ENCODE measurements at places on chromosomes 16 and 17. TPM values are rescaled to one million over a fixed set of nuclear protein-coding genes. Genes with fewer than 3 reads are reported as not detected.

- DNase-seq: no peak
These were observed 1.6 kb downstream of the HP start for GRCh38 chr16:72055911-72056310.

DNA sequence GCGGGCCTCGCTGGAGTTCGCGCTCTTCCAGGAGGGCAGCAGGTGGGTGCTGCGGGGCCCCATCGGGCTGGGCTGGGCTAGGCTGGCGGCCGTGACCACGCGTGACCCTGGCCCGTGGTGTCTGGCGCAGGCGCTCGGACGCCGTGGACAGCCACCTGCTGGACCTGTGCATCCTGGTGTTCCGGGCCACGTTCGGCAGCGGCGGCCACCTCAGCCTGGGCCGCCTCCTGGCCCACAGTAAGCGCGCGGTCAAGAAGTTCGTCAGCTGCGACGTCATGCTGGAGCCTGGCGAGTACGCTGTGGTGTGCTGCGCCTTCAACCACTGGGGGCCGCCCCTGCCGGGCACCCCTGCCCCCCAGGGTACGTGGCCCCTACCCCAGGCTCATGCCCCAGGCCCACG lies 8.0 kb upstream of the PRR35 start:
- no peak for DNase-seq

DNA sequence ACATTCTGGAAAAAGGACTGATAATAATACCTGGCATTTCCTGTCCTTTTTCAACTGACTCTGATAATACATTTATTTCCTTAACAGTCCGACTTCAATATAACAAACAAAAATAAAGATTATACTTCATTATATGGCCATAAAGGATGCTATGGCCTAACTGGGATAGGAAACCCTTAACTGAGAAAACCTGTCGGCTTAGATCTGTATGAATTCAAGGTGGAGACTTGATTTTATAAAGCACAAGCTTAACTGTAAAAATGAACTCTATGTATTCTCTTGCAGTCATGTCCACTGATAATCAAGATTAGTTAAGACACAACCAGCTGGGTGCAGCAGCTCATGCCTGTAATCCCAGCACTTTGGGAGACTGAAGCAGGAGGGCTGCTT lies 102.2 kb downstream of the MYO1D start:
- DNase-seq: no peak

- DNase-seq: no peak
These were observed 31.9 kb downstream of the MSI2 start for GRCh38 chr17:57288040-57288772.

DNA sequence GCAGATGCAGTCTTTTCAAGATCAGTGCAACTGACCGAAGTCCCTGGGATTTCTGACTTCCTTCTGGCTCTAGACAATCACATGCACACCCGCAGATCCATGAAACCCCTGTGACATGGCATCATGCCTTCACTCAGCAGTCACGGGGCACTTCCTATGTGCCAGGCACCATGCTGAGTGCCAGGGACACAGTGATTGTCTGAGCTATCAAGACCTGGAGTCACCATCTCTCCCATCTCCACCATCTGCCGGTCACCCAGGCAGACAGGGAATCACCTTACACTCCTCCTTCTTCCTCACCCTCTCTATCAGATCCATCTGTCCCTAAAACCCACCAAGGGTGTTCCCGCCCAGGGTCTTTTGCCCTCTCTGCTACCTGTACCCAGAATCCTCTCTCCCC lies 5.3 kb downstream of the BEAN1 start:
- no peak for DNase-seq

Gene ADCY9
- total RNA-seq: 18.6 TPM

Gene SOX15
- 0.34 TPM for total RNA-seq

DNA sequence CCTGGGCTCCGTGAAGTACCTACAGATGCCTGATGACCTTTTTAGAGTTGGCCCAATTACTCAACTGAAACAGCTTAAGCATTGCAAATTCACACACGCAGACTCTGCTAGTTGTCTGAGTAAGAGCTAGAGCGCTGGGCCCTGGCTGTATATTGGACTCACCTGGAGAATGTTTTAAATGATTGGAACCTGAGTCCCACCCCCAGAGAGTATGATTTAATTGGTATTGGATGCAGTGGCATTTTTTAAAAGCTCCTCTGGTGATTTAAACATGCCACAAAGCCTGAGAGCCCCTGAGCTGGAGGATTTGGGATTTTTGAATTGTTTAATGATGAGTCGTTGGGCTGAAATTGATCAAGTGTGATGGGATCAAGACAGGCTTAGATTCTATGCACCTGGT lies 143.9 kb upstream of the SDK2 start:
- no peak for DNase-seq

Gene KRT33B
- total RNA-seq: not detected

Gene NXN
- total RNA-seq: 1.2 TPM

Gene CCL17
- total RNA-seq: 7.4 TPM

DNA sequence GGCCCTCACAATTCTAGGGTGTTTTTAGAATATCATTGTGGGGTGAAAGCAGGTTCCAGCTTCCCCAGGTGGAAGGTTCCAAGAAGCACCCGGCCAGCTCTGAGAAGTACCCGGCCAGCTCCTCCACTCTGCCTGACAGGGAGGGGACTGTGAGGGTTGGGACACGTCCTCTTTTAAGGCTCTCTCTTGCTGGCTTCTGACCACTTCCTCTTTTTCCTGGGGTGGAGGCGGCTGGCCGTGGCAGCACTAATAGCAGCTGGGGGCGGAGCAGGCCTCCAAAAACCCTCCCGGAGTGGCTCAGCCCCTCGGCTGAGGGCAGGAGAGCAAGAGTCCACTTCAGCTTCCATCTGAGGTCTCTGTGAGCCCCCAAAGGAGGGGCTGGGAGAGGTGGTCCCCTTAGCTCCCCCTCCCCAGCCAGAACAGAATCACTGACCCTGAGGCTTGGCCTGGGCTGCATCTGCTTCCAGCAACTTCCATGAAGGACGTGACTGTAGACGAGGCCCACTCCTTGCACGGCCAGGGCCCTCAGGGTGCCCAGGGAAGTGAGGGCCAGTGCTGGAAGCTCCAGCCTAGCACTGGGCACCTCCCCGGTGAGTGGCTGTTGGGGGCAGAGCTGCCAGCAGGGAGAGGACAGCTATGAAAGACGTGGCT lies 26.7 kb upstream of the PLCG2 start:
- DNase-seq: no peak

GRCh38 chr16:74991268-74991592 lies 6.3 kb upstream of the WDR59 start:
- no peak for DNase-seq

DNA sequence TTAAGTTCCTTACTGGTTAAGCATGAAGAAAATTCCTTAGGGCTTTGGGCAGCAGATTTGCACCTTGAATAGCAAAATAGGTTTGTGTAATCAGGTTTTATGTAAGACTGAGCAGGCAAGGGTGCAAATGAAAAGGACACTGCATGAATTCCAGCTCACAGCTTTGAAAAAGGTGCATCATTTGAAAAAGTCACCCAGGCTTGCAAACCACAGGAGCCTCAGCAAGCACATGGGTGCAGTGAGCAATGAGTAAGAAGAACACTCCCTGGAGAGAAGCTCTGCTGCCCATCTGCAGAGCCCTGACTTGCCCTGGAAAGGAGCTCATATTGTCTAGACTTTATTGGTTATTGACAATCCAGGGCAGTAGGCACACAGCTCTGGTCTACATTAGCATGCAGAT lies 165.6 kb upstream of the KCNJ16 start:
- DNase-seq: no peak

DNA sequence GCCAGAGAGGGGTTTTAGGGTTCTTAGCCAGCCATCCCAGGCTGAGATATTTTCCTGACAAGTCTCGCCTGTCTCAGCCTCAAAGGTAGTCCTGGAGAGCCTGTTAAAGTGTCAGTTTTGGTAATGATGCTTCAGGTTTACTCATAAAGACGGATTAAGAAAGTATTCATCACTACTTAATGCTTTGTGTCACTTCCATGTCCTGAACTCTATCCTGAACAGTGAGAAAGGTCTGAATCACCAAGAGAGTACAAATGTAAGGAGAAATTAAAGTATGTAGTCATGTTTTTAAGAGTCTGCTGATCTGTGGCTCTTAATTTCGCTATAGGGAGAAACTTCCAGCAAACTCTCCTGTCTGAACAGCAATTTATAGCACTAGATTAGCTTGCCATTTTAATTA lies 14.0 kb downstream of the RPGRIP1L start:
- no peak for DNase-seq

DNA sequence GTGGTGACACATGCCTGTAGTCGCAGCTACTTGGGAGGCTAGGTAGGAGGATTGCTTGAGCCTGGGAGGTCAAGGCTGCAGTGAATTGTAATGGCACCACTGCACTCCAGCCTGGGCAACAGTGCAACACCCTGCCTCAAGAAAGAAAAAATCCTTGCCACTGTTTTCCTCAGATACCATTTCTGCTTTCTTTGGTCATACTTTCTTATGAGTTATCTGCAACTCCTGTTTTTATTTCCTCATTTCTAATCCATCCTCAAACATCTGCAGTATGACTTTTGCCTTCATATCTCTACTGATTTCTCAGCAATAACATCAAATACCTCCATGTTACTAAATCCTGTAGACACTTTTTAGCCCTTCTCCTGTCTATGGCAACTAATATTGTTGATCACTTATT lies 3.1 kb upstream of the AP2B1 start:
- DNase-seq: no peak

- DNase-seq: no peak
These were observed 5.6 kb downstream of the NOG start for GRCh38 chr17:56599088-56599487.

GRCh38 chr16:3731126-3731935 lies 14.0 kb upstream of the TRAP1 start:
- no peak for DNase-seq

DNA sequence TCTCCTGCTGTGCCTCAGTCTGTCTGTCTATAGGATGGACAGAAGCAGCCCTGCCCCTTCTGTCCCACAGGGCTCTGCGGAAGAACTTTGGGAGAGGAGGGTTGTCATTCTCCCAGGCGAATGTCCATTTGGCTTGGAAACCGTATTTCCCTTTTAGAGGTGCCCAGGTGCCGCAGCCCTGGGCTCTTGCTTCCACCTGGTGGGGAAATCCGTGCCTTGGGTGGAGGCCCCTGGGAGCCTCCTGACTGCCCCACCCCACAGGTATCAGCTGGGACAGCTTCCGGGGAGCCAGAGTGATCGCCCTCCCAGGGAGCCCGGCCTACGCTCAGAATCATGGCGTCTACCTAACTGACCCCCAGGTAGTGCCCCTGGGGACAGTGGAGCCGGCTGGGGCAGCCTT lies 12.7 kb downstream of the FCSK start:
- DNase-seq: no peak

Gene CFAP97D1
- not detected for total RNA-seq

DNA sequence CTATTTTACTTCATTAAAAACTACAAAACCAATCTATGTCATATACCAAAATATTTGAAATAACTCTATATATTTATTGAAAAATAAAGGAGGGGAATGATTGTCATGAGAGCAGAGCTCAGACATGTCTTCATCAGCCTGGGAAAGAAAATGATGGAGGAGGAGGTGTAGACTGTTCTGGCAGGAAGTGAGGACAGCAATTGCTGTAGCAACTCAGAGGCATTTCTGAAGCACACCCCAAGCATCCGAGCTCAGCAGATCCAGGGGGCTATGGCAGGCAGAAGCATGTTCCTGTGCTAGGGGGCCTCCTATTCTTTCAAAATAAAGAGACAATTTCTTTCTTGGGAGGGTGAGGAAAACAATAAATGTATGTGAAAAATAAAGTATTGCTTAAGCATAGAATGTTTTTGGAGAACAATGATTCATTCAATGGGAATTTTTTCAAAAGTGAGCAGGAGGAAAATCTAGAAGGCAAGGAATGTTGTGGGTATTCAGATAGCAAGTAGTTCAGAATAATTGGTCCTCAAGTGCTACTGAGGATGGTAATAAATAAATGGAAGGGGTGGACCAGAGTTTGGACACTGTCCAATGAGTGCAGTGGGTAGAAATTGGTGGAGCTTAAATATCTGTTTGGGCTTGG lies 383.4 kb downstream of the CDH11 start:
- DNase-seq: no peak

Gene TLCD1
- total RNA-seq: 5.2 TPM

DNA sequence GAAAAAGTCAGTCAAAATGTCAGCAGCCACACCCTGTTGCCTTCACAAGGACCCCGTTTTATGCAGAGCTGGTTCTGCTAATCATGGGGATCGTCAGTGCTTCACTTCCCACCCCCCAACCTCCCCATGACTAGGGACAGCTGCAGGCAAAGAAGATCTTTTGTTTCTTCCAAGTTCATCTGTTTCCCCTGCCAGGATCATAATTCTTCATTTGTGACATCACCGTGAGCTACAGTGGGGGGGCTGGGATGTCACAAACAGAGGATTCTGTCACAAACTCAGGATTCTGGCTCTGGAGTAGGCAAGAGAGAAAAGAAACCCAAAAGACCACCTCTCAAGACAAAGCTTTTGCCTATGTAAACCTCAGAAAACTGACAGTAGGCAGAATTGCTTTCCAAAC lies 24.7 kb downstream of the DNAJC7 start:
- no peak for DNase-seq

Gene CTRB2
- not detected for total RNA-seq

DNA sequence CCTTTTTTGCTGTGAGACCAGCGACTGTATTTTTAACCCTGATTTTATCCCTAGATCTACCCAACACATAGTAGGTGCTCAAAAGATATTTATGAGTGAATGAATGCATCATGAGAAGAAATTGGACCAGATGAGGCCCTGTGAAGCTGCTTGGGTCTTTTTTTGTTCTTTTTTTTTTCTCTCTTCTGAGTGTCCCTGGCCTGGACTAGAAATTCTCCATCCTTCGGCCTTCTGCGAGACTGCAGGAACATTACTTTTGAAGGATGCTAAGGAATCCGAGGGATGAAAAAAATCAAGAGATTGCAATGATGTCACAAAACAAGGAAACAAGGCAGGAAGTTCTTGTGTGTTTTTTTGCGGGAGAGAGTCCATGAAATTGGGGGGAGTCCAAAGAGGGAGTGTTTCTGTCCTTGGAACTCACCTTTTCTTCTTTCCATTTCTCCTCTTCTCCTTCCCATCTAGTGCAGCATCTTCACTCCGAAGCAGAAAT lies 560 bp upstream of the RUSF1 start:
- no peak for DNase-seq

DNA sequence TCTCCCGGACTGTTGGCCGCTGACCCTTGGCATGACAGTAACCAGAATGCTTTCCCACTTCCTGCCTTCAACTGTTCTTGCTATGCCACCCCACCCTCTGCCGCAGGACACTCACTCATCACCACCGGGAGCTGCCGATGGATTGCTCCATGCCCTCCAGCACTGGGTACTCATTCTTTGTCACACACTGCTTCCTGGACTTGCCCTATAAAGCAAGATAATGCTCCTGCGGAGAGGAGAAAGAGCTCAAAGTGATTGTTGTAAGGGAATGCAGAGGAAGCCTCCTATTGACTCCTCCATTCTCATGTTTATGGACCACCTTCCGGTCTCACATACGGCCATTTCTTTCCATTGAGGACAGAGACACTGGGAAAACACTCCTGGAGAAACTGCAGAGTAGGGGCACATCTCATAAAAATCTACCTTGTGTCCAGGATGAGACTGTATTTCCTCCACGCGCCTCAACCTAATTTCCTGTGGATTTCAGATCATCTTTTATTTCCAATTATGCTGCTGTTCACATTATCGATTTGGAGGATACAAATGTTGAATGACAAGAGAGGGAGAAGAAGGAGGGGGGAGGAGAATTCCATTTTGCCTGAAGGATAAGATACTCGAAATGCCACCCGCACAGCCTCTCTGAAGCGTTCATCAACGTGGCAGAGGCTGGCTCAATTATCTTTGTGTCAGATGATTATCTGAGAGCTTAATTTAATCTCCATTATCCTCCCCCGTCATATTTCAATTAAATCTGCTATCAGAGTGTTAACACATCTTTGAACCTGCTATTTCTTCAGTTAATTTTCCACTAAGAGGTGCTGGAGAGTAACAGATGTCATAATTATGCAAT lies 486.1 kb upstream of the SALL1 start:
- DNase-seq: no peak
